ENCODE measurements at places on chromosomes 1 and 21.

DNA sequence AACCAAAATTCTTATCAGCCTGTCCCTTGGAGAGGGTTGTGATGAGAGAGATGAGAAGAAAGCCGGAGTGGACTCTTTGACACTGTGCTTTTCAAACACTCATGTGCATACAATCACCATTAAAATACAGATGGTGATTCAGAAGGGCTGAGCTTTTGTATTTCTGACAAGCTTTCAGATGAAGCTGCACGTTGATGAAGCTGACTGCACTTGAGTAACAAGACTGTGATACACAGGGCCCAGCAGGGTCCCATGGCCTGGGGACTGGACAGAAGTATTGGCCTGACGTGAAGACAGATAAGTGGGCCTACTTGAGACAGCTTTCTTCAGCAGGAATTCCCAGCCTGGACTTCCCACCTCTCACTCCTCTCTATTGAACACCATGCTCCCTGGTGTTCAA is 258.2 kb downstream of the CHRM3 start:
- DNase-seq = no peak

- no peak for DNase-seq
Measured at GRCh38 chr1:97073936-97074335, 352.4 kb downstream of the PTBP2 start.

DNA sequence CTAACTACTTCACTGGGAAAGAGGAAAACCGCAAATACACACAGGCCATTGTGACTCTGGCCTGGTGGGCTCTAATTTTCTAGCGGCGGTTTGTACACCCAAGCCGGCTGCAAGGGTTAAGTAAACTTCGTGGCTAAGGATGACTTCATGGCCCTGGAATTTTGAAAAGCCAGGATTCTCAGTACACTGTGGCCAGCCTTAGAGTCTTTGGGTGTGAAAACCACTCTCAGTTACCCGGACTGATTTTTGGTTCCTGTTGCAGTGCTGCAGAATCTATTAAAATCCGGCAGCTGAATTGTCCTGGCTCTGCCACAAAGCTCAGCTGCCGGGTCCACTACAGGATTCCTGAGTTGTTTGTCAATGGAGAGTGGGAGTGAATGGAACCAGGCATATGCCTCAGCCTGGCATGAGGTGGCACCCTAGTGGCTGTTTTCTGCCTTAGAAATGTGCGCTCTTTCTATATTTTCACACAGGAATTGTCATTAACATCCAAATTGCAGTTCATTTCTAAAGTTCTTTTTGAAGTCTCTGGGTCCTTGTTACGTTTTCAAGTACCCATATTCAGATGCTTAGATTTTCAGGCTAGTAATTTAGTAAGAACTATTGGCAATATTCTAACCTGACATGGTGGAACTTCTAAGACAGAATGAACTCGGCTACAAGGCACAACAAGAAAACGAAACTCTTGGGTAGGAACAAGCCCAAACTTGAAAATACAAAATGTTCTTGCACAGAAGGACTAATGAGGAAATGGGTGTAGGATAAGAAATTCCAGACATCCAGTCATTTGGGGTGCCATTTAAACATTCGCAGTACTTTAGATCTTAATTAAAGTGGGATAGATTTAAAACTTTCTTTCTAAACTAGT is 255.9 kb downstream of the NFIA start:
- no peak for DNase-seq

GRCh38 chr1:226697151-226697928 is 41.7 kb downstream of the ITPKB start:
- DNase-seq = no peak

- DNase-seq = no peak
Measured at GRCh38 chr1:63703701-63704107, 70.1 kb upstream of the ROR1 start.

- no peak for DNase-seq
Measured at GRCh38 chr1:18646786-18647410, 16.3 kb downstream of the PAX7 start.

DNA sequence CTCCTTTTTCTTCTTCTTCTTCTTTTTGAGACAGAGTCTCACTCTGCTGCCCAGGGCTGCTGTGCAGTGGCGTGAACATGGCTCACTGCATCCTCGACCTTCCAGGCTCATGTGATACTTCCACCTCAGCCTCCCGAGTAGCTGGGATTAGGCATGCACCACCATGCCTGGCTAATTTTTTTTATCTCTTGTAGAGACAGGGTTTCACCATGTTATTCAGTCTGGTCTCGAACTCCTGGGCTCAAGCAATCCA is 13.0 kb upstream of the PADI1 start:
- no peak for DNase-seq

- DNase-seq = no peak
Measured at GRCh38 chr1:203273869-203274602, 31.3 kb upstream of the BTG2 start.

DNA sequence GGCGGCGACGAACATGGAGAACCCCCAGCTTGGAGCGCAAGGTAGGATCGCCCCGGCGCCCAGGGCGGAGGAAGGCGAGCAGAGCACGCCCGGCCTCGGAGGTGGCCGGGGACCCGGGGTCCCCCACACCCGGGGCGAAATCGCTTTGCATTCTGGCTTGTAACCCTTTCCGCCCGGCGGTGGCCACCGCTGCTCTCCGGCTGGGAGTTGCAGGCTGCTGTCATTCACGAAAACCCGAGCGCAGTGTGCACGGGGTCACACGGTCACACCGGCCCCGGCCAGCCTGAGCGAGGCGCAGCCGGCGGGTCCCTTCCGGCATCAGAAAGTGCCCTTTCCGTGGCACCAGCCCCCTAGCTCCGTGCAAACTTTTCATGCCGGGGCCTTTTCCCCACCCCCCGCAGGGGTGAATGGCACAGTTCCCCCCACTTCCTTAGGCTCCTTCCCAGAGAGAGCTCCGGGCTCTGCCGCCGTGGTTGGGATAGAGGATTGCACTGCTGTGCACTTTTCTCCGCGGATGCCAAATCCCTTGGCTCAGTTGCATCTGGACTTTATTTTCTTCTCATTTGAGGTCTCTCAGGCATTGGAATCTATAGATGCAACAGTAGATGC is 802 bp downstream of the KAZN start:
- no peak for DNase-seq

DNA sequence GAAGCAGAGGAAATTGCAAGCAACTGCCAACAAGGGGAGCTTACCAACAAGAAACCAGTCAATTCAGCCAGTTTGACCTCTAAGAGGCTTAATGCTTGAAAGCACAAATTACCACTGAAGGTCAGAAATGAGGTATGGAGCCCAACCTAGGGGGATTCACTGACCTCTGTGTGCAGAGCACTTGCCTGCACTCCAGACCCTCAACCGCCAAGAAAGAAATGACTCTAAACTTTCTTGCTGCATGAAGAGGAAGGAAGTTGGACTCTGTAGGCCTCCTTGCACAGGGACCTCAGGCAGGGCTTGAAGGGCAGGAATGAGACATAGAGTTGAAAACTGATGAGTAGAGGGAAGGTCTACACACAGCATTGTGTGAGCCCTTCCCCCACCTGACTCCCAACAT is 10.0 kb downstream of the ARMH1 start:
- DNase-seq = no peak

DNA sequence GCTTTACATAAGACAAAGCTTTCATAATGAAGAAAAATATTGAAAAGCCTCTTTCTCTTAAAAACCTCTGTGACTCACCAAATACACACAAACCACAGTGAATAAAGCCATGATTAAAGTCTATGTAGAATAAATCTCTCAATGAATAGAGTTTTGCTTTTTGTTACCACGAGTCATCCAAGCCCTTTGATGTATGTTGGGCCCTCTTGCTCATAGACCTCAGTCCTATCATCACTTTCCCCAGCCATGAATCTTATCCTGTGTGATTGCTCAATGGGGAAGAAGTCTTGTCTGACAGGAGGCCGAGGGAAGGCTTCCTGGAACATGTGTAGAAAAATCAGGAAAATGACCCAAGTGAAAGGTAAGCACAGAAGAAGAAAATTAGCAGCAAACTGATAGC is 60.8 kb downstream of the NGF start:
- DNase-seq = no peak

GRCh38 chr1:185795181-185795580 is 61.0 kb downstream of the HMCN1 start:
- DNase-seq = no peak

- DNase-seq = no peak
Measured at GRCh38 chr1:93275634-93276295, 69.9 kb upstream of the DR1 start.

DNA sequence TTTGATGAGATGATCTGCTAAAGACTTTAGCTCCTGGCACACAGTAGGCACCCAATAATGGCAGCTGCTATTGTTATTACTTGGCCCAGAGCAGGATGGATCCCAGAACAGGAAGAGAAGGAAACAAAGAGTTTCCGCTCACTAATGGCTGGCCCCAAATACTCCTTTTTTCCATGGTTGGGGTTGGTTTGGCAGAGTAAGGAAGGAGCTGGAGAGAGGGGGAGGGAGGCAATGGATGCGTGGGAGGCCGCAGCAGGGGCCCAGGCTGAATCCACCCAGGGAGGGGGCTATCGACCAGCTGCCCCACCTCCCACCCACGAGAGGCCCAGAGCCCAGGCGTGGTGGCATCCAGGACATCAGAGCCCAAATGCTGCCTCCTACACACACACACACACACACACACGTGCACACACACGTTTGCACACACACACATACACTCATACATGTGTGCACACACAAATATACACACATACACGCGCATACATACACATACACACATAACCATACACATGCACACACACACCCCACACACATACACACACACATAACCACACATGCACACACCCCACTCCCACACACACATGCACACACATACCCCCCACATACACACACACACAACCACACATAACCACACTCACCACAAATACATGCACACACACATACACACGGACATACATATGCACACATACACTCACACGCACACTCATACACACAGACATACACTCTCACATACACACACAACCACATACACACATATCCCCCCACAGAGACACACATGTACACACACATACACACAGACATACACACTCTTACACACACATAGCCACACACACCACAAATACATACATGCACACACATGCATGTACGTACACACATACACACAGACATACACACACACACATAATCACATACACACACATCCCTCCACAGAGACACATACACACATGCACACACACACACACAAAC is 25.2 kb downstream of the C1QB start:
- no peak for DNase-seq

DNA sequence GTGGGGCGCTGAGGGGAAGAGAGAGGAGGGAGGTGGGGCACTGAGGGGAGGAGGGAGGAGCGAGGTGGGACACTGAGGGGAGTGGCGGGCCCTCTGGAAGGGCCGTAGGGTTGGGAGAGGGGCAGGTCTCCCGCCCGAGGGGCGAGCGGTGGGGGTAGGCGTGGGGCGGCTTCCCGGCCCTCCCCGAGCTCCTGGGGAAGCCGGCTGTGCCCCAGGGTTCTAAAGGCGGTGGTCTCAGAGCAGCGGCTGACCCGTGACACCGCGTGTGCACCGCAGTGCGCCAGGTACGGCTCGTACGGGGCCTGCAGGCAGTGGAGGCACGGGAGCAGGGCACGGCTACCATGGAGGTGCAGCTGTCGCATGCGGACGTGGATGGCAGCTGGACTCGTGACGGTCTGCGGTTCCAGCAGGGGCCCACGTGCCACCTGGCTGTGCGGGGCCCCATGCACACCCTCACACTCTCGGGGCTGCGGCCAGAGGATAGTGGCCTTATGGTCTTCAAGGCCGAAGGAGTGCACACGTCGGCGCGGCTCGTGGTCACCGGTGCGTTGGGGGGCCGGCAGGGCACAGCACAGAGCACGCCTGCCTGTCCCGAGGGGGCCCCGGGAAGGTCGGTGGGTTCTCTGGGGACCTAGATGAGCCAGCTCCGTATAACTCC is 68.5 kb downstream of the OBSCN start:
- no peak for DNase-seq

GRCh38 chr1:46673749-46674182 is 2.1 kb downstream of the TEX38 start:
- no peak for DNase-seq

DNA sequence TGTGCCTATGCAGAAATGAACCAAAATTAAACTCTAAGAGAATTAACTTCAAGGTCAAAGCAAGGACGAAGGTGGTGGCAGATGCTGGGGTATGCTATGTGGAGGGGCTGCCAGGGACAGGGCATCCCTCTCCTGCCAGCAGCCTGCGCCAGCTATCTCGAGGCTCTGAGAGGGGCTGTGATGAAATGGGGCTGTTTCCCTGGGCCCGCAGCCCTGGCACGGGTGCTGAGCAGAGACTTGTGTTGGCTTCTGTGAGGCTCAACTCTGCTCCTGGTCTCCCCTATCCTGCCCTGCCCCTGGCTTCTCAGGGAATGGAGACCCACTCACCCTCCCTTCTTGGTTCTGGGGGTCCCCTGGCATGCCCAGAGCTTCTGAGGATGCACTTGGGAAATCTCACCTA is 41.9 kb upstream of the TIAM1 start:
- DNase-seq = no peak
